ENCODE measurements at places on chromosomes 6 and 20.

DNA sequence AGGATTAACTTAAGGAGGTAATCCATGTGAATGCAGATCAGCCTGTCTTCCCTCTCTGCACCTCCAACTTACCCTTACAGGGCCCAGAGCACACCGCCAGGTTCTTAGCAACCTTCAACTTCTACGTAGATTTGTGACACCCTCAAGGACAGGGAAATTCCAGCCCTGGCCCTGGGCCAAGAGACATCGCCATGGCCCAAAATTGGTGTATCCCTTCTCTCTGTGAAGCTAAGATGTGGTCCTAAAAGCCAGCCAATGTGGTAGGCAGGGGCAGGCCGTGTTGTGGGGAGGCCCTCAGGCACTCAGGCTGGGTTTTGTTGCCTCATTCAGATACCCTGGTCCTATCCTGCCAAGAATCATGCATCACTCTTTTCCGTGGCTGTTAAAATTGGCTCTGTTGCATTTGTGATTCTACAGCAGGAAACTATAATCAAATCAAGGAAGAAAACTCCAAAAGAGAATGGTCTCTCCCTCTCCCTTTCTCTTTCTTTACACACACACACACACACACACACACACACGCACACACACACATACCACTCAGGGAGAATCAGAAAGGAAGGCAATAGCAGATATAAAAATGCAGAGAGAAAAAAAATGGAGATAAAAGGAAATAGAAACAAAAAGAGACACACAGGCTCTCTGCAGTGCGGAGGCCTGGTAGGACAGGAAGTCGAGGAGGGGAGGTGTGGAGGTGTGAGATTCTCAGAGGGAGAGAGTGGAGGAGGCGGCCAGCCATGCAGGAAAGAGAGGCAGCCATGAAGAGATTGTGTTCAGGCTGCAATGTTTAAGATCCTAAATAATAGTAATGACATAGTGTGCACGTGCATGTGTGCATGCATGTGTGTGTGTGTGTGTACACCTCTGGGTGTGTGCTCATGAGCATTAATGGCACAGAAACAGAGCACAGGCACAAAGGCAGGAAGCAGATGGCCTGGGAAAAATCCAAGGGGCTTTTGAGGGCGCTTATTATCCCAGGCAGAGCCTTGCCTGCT, 201.8 kb upstream of the LRFN2 start:
- peak; percentile 5 for DNase-seq

DNA sequence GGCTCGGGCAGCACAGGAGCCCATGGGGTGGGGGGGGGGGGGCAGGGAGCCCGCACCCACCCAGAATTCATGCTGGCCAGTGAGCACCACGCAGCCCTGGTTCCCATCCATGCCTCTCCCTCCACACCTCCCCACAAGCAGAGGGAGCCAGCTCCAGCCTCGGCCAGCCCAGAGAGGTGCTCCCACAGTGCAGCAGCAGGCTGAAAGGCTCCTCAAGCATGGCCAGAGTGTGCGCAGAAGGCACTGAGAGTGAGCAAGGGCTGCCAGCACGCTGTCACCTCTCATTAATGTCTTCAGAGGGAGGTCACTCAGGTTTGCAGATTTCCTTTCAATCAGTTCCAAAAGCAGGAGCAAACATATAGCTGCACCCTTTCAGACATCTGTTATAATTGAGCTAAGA, 32.4 kb downstream of the GSTA4 start:
- no peak for DNase-seq

GRCh38 chr20:13419477-13419876, 198.4 kb downstream of the ISM1 start:
- no peak for DNase-seq

DNA sequence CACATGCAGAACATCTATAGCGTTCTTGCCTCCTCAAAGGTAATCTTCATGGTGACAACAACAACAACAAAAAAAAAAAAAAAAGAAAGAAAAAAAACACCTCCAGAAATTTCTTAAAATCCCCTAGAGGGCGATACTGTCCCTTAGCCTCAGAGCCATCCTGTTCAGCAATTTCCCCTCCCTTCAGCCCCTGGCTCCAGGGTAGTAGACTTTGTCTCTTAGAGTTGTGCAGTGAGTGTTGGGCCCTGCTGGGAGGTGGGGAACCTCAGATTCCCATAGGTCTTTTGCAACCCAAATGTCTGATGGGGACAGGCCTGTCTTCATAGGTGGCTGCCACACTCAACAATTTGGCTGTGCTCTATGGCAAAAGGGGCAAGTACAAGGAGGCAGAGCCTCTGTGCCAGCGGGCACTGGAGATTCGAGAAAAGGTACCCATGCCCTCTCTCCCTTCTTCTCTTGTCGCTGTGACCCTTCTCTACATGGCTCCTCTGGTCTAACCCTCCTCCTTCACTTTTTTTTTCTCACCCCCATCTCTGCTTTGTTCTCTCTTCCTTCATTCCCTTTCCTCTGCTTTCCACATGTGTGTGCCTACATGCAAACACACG, 6.0 kb upstream of the PTK7 start:
- DNase-seq, result peak; percentile 72

DNA sequence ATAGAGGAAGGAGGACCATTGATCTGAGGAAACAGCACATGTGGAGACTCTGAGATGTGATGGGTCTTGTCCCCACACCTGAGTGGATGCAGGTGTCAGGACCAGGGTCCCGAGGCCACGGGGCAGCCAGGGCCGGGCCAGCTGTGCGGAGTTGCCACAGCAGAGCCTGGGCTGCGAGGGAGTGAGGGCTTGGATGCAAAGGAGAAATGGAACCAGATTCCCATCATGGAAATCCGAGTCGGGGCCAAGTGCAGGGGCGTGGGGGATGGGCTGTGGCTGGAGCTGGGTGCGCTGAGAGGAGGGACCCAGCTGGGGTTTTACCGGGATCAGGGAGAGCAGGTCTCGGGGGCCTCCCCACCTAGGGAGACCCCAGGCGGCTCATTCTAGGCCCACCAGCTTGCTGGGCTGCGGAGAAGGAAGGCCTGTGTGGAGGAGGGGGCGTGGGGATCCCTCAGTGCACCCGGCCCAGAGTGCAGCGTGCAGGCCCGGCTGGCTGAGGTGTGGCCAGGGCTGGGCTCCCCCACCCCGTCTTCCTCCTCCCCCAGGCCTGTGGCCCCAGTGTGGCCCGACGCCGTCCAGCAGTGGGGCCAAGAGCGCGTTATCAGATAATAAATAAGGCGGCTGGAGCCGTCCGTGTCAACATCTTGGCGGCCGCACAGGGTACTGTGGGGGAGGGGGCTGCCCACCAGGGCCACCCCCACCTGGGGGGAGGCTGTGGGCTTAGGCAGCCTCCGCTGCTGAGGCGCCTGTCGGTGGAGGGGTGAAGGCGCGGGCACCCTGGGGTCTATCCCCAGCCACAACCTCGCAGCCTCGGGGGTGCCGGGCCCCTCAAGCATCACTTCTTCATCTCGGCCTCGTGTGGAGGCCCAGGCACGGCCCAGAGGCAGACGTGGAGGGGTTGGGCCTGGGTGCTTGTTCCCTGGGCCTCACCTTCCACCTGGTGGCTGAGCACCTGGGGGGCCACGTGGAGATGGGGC, 17.2 kb downstream of the GATA5 start:
- DNase-seq, result no peak

DNA sequence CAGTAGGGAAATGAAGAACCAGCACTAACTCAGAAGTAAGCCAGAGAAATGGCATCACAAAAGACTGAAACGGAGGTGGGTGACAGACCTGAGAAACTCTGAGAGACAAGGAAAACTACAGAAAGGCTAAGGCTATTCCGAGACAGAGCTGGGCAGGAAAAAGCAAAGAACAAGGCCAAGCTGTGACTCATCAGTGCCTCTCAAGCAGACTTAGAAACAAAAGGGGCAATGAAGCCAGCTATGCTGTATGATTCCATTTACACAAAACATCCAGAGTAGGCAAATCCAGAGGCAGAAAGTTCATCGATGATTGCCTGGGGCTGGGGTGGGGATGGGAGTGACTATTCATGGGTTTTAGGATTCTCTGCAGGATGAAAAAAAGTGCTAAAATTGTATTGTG, 50.0 kb downstream of the SLC23A2 start:
- peak; percentile 88 for DNase-seq

- peak; percentile 12 for DNase-seq
Observed at GRCh38 chr6:16933961-16934360, 167.9 kb upstream of the STMND1 start.

DNA sequence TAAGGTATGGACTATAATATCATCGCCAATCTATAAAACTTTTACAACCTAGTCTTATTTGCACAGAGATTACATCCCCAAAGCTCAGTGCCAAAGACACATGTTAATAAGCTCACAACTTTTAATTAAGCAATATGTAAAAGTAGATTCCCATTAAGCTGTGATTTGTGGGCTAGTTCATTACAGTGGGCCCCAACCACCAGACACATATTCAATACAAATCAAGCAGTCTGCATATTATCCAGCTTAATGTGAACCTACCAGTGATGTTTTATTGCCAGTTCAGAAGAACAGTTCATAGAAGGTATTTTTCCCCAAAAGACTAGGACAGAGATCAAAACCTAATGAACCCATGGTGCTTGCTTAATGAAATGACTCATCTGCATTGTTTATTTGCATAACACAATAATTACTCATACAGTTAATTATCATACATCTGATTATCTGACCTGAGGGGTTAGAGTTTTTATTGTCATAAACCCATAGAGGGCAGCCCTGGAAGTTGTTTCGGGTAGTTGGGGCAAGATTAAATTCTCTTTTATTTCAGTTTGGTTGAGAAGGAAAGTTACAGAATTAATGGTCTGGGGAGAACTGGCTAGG, 831.0 kb downstream of the TFAP2A start:
- no peak for DNase-seq

- DNase-seq, result peak; percentile 70
Observed at GRCh38 chr6:105087571-105088211, 92.1 kb downstream of the POPDC3 start.

GRCh38 chr20:57594092-57594951, 25.9 kb downstream of the ZBP1 start:
- peak; percentile 7 for DNase-seq

DNA sequence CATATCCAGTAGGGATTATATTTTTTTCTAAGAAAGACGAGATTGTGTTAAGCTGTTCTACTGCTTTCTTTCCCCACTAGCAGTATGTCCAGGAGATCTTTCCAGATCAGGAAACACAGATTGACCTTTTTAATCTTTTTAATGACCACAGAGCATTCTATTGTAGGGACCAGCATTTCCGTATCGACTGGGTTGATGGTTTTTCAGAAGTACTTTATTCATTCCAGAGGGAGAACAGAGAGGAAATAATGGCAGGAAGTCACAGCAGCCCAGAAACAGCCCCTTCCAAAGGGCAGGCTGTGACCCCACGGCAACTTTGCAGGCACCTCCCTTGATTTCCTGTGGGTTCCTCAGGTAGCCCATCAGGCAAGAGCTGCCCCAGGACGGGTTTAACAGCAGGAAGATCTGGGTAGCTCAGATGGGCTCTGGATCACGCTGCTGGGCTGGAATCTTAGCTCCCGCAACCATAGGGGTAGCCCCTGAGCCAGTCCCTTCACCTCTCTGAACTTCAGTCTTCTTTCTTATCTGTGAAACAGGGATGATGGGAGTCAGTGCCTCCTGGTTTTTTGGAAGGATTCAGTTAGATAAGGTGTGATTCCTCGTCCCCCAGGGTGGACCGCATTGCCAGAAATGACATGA, 23.8 kb upstream of the CHMP4B start:
- DNase-seq, result no peak

DNA sequence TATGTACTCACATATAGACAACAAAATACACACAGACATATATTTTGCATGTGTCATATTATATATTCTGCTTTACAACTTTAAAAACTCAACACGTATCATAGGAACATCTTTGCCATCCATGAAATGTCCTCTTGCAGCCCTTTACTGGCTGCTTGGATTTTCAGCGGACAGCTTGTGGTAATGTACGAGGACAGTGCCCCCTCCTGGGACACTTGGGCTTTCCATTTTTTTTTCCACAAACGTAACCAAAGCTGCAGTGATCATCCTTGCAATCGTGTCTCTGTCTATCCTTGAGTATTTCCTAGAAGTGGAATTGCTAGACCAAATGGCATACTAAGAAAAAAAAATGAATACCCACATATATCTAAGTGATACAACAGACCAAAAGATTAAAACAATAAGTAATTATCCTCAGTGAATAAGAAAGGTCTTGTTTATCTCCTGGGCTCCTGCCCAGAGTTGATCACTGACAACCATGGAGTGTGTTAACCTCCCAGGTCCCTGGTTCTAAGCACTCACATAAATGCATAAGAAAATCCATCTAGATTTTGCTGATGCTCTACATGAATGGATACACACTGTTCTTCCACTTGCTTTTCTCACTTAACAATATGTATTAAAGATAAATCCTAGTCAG, 18.1 kb downstream of the BPI start:
- peak; percentile 77 for DNase-seq

DNA sequence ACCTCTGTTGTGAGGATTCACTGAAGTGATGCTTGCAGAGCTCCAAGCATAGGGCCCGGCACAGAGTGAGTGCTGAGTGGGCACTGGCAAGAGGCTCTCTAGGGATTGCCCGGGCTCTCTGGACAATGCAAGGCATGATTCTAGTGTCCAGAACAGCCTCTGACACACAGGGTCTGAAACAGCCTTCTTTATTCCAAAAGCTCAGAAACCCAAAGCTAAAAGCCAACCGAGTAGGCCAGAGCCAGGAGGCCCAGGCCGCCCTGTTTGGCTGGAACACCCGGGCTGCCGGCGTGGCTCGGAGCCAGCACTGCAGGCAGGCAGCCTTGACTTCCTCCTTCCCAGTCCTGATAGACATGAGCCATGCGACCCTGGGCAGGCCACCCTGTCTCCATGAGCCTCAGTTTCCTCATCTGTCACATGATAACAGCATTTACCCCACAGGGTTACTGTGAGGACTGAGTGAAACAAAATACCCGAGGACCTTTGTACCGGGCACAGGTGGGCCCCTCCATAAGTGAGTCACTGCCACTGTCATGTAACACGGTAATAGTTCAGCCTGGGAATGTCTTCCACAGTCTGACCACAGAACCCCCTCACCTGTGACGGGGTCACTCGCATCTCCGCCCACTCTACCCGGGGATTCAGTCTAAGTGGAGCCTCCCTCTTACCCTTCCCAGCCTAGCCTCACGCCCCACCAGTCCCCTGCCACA, 51.5 kb downstream of the PTPRT start:
- DNase-seq, result no peak

DNA sequence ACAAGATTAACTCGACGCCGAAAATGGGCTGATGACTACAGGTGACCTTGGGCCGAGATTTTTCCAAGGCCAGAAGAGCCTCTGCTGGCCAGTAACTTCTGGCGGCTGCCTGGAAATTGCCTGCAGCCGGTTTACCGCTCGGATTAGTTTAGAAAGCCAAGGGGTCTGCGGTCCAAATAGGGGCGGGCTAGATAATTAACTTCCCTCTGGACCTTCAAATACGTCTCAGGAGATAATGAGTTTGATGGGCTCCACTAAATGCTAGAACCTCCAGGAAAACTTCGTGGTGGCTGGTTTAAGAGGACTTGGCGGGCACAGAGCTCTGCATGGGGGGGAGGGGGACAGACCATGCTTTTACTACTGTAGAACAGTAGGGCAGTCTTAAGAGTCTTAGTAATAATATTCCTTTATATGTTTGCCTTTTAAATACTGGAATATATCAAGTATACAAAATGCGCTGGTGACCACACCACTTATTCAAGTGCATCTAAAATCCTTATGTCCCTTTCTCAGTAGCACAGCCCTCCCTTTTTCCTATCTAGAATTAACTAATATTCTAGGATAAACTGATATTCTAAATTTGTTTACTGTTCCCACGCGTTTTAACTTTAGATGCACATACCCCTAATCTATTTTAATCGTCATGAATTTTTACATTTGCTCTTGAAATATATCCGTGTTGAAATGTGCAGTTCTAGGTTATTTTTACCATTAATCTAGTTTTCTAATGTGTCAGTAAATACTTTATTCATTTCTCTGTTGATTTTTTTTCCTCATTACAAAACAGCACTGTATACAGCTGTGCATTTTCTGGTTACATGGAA, 107.5 kb upstream of the PRSS16 start:
- peak; percentile 27 for DNase-seq

GRCh38 chr20:18973529-18974173, 160.1 kb downstream of the SCP2D1 start:
- no peak for DNase-seq

Data from astrocyte of the spinal cord (primary cell).